HAP-1 (cell line): ENCODE measurements at places on chromosomes 3 and 15.

GRCh38 chr3:115666920-115667737 lies 43.8 kb downstream of the GAP43 start:
- DNase-seq: no peak

- no peak for DNase-seq
Measured at GRCh38 chr3:133988631-133989161, 41.0 kb downstream of the SLCO2A1 start.

GRCh38 chr3:25863011-25863415 lies 73.1 kb downstream of the OXSM start:
- no peak for DNase-seq

DNA sequence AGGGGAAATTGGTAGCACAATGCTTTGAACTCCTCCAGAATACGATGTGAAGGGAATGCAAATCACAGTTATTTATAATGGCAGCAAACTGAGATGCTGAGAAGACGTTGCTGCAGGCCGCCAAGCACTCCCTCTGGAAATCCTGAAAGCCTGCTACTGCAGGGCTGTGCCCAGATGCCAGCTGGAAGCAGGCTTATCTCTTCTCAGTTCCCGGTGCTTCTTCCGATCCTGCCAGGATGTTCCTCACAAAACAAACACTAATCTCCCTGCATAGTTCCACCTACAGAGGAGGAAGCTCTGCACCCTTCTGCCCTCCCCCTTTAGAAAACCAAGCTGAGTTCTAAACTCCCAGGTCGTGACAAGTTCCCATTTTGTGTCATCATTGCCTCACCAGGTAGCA lies 201.7 kb upstream of the BCL6 start:
- DNase-seq: no peak

GRCh38 chr3:162192340-162193029 lies 695.9 kb downstream of the OTOL1 start:
- DNase-seq: no peak

DNA sequence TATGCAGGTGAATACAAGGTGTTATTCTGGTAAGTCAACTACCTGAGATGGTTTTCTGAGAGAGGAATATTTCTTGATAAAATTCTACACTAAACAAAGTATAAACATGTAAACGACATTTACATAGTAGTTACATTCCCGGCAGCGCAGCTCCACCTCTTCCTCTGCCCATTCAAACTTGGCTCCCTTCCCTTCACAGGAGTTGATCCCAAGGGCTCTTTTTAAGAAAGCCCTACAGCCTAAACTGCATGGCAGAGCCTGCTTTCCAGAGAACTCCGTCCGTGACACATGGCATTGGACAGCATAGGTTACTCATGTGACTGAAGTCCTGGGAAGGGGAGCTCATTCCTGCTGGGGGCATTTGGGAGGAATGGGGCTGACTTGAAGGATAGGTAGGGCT lies 22.0 kb upstream of the LCTL start:
- DNase-seq: no peak

DNA sequence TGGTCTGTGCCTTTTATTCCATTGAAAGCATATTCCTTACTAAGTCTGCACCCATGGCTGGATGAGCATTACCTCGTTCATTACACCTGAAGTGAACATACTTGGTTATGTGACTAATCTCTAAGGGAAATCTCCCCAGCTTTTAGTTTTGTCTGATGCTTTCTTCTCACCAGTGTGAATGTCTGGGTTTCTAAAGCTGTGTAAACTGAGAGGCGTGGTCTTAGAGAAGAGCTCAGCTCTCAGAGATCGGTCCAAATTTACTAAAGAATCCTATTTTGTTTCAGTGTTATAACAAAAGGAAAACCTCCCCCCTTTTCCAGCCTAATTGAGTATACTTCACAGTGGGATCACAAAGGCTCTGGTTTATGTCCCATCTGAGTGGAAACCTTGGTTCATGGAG lies 352.3 kb downstream of the PTPRG start:
- DNase-seq: no peak
